ENCODE measurements at places on chromosomes 3 and 15.
A peak's percentile ranks its signal among the peaks of the same experiment; 100 is the strongest.

GRCh38 chr3:42701371-42702065, 1.1 kb downstream of the HHATL start:
- DNase-seq, result no peak

GRCh38 chr15:25886498-25887140, 23.5 kb upstream of the ATP10A start:
- DNase-seq, result no peak

GRCh38 chr15:73754461-73754860, 1.3 kb upstream of the INSYN1 start:
- DNase-seq, result no peak

DNA sequence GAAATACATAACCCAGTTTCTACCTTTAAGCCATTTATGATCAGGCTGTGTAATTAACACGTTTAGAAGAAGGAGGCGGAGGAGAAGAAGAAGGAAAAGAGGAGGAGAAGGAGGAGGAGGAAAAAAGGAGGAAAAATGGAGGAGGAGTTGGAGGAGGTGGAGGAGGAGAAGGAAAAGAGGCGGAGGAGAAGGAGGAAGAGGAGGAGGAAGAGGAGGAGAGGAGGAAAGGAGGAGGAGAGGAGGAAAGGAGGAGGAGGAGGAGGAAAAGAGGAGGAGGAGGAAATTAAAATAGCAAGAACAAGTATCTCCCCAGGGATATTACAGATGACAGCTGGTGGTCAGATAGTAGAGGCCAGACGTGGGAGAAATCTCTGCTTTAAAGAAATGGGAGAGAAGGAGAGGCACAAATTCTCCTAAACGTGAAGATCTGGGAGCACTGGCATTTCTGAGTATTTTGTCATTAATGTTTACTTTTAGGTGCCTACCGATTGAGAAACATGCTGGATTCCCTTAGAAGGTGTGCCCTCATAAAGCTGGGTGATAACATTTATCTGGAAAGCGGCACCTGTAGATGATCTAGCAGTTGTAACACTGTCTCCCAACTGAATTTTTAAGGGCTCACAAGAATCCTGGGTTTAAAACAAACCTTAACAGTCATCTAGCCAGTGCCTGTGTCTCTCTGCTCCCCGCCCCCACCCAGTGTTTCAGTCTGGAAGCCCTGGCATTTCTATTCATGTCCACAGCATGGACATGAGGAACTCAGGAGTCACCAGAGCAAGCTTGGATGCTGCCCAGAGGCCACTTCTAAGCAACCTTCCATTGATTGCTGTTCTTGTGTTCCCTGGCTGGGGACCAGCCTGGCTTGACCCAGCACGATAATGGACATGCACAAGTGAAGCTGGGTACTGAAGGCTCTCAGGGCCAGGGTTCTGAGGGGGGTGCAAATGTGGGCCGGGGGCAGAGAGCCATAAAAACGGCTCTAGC, 75.2 kb downstream of the CHRNA7 start:
- no peak for DNase-seq

GRCh38 chr3:158465074-158465473, 105.9 kb upstream of the MLF1 start:
- DNase-seq, result no peak

DNA sequence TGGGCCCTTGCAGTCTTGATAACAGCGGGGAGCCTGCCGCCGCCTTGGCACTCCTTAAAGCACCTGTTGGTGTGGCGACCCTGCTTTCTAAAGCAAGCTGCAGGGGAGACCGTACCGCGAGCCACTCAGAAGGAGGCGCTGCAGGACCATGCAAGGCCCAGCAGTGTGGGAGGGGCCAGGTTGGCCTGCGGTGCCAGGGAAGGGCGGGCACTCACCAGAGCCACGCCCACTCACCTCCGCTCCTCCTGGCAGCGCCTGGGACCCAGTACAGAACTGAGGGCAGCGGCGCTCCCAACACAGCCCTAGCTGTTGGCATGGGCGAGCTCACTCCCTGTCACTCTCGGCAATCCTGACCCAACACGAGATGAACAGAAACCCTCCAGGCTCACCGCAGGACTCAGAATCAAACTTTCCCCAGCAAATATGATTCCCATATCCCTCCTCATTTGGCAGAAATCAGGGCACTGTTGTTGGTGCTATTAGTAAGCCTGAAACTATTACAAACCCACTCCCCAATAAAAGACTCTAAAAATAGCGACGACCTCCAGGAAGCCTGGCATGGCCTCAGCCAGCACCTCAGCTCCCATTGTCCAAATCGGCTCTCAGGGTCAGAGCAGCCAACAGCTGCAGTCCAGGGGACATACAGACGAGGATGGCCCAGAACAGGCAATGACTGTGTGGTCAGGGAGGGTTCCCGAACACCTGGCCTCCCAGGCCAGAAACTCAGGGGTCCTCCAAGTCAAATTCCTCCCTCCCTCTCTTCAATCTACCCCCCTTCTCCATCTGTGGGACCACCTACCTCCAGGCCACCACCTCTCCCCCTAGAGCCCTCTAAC, 77.2 kb downstream of the TBC1D2B start:
- no peak for DNase-seq

GRCh38 chr3:85360742-85361387, 402.1 kb downstream of the CADM2 start:
- DNase-seq, result peak; percentile 33

DNA sequence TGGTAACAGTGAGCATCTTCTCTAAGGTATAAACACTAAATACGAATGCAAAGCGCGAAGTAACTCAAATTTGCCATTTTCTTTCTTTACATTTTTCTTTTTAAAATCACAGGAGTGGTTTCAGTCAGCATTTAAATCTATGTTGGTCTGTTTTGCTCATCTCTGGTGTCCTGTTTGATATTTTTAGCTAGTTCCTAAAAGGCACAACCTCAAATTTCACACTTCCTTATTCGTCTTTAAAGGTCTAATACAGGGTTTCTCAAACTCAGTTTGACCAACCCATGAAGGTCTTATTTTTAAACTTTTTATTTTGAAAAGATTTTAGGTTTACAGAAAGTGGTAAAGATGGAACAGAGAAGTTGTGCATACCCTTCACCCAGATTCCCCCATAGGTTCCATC, 201.1 kb downstream of the MAGI1 start:
- DNase-seq, result no peak

GRCh38 chr3:29924783-29925561, 644.1 kb downstream of the RBMS3 start:
- DNase-seq, result no peak

DNA sequence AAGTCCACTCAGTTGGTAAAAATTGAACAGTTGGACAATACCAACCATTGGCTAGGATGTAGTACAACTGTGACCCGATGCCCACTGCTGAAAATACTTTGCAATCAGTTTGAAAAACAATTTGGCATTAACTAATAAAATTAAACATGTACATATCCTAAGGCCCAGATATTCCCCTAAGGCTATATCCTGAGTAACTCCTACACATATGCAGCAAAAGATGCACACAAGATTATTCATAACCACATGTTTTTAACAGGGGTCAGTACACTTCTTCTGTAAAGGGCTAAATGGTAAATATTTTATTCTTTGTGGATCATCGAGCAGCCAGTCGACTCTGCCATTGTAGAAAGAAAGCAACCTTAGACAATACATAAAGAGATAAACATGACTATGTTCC, 116.3 kb downstream of the MEX3B start:
- DNase-seq, result no peak

- no peak for DNase-seq
These were observed 4.1 kb downstream of the PP2D1 start for GRCh38 chr3:20007960-20008359.

GRCh38 chr3:172096881-172097420, 57.6 kb downstream of the FNDC3B start:
- DNase-seq, result no peak

- no peak for DNase-seq
These were observed 193.1 kb downstream of the XXYLT1 start for GRCh38 chr3:195077611-195078540.

- no peak for DNase-seq
These were observed 35.9 kb upstream of the PTPN23 start for GRCh38 chr3:47344971-47345370.

DNA sequence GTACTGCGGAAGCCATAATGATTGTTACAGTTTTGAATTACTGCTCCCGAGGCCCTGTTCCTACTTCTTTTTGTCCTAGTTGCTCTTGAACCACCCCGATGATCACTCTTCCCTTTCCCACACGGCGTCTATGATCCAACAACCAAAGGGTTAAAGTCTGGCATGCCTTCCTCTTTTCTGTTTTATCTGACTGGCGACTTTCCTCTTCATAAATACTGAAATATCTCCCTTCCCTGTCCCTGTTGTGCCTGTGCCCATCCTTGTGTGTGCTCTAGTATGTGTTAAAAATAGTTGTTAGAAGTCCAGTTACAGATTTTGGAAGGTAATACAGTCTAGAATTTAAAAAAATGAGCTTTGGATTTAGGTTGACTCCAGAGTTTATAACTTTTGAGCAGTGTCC, 83.6 kb downstream of the AKAP13 start:
- DNase-seq, result no peak

DNA sequence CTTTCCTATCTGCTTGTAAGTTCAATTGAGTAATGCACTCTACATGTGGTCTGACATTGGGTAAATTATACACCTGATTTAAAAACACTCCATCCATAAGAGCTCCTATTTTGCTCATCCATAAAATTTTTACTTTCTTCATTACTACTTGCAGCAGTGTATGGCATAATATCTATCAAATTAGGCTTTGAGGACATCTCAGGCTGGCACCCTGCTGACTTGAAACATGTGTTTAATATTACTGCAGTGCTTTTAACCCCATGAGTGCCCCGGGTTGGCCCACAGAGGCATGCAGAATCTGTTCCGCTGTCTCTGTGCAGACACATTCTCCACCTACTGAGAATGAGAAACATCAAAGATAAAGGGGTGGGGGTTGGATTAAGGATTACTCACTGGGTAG, 249.9 kb upstream of the DNAJC19 start:
- DNase-seq, result no peak

- no peak for DNase-seq
These were observed 11.4 kb downstream of the FAM107A start for GRCh38 chr3:58565621-58566397.

- no peak for DNase-seq
These were observed 350.6 kb downstream of the FOXP1 start for GRCh38 chr3:71232895-71233294.

GRCh38 chr3:178386401-178386800, 149.8 kb upstream of the KCNMB2 start:
- DNase-seq, result no peak

DNA sequence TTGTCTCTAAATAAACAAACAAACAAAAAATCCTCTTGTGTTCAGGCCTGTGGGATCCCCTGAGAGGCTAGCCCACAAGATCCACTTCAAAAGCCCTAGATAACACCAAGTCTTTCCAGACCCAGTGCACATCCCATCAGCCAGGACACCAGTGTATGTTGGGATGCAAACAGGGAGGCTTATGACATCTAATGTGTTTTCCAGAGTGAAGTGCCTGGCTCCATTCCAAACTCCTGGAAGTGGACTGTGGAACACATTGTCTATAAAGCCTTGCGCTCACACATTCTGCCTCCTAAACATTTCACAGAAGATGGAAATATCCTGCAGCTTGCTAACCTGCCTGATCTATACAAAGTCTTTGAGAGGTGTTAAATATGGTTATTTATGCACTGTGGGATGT, 57.0 kb downstream of the MLH1 start:
- DNase-seq, result peak; percentile 51

GRCh38 chr3:165839296-165840076, 2.3 kb upstream of the BCHE start:
- peak; percentile 38 for DNase-seq

DNA sequence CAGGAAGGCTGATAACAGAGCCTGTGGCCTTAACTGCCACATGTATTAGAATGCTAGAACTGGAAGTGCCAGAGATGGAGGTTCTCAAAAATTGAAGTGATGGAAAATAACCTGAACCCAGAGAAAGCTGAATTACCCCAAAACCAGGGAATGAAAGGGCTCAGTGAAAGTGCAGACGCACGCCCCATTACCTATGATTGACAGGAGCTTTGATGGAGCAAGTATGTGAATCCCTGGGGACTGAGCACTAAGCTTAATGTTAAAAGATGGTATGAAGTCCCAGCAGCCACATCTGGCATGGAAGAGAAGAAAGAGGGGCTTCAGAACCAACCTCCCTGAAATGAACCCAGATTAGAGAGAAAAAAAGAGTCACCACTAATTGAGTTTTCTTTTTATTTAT, 118.4 kb upstream of the FHIT start:
- DNase-seq, result no peak

- DNase-seq, result no peak
These were observed 38.5 kb upstream of the SPTSSB start for GRCh38 chr3:161409858-161410257.

DNA sequence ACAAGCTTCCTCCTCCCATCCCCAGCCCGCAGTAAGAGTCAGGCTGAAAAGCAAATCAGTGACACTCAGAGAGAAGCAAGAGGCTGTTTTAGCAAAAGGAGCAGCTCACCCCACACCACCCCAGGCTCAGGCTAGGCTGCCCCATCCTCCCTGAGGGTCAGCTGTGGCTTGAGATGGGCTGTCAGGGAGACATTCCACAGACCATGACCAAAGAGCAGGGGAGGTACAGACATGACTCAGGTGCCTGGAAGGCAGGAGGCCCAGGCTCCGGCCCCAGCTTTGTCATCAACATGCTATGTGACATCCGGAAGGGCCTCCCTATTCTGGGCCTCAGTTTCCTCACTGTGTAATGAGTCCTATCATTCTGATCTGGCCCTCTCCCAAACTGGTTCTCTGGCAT, 24.7 kb downstream of the HCN4 start:
- DNase-seq, result no peak

- no peak for DNase-seq
These were observed 117.8 kb downstream of the TMEM266 start for GRCh38 chr15:76177491-76178040.

GRCh38 chr3:6518709-6519345, 342.1 kb upstream of the GRM7 start:
- DNase-seq, result no peak

DNA sequence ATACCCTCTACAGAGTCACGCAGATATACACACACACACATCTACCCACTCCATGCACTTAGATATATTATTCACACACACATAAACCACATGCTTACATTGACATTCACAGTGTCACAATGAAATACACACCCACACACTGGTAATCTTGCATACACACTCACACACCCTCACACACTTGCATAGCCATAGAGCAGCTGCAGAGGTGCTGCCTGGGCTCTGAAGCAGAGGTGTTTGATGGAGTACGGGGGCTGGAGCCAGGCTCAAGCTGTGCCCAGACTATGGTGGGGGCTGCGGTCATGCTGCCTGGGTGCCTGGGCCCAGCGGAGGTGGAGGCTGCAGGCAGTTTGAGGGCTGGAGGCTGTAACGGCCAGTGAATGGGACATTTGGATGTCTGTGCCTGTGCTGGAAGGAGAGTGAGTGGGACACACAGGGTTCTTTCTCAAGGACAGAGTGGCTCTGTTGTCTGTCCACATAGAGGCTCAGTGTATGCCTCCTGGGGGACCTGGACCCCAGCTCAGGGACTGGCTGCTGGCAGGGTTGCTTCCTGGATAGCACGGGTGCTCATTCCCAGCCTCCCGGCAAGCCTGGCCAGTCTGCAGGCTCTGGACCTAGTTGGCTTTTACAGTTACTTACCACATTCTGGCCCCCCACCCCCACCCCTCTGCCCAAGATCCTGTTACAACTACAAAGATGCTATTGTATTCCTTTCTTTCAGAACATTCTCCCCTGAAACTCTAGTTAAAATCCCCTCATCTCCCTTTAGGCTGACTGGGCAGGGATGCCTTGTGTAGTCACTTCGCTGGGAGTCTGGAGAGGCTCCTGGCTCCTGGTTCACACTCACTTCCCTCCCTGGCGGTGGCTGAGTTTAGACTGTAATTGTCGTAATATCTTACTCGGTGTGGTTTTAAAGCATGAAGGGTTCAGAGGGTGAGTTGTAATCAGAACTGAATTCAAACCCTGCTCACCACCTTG, 12.5 kb downstream of the GASK1A start:
- no peak for DNase-seq

All from DMS153 (cell line).